ENCODE measurements at places on chromosomes 2 and 18. TPM values are rescaled to one million over a fixed set of nuclear protein-coding genes. Genes with fewer than 3 reads are reported as not detected.

Gene MC4R
- total RNA-seq: not detected

Gene COLEC12
- 57.3 TPM for total RNA-seq

Gene HTR2B
- 0.98 TPM for total RNA-seq

Gene DSG1
- total RNA-seq: not detected

Gene EMILIN2
- total RNA-seq: 45.1 TPM

DNA sequence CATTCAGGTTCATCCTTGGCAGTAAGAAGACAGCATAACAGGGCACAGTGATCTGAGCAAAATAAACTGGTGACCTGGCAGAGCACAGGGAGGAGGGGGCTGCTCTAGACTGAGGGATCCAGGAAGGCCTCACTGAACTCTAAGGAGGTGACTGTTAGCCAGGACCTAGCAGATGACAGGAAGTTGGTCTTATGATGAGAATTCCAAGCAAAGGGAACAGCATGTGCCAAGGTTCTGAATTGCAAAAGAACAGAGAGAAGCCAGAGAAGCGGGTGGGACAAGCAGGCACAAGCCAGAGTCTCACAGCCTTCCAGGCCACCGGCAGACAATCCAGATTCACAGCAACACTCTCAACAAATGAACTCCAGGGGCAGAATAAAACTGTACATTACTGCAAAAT lies 152.7 kb upstream of the PTPRM start:
- no peak overlapping the region for H3K4me3 ChIP-seq
- no peaks in the 10 kb centered on the region for H3K4me1 ChIP-seq
- H3K27ac ChIP-seq: peak overlapping the region; percentile 65
- no peak for DNase-seq
- no peaks in the 10 kb centered on the region for H3K27me3 ChIP-seq

- no peak for DNase-seq
- H3K4me3 ChIP-seq: peak overlapping the region; percentile 81
- no peaks in the 10 kb centered on the region for H3K4me1 ChIP-seq
- H3K27me3 ChIP-seq: no peaks in the 10 kb centered on the region
- H3K36me3 ChIP-seq: no peaks in the 10 kb centered on the region
- peak overlapping the region; percentile 75 for H3K27ac ChIP-seq
These were observed 1.0 kb downstream of the CXCR4 start for GRCh38 chr2:136116813-136117390.

GRCh38 chr2:140994856-140995255 lies 1136.0 kb downstream of the LRP1B start:
- no peak overlapping the region for H3K27ac ChIP-seq
- no peaks in the 10 kb centered on the region for H3K27me3 ChIP-seq
- DNase-seq: no peak
- no peaks in the 10 kb centered on the region for H3K4me1 ChIP-seq
- no peak overlapping the region for H3K4me3 ChIP-seq
- no peaks in the 10 kb centered on the region for H3K36me3 ChIP-seq

DNA sequence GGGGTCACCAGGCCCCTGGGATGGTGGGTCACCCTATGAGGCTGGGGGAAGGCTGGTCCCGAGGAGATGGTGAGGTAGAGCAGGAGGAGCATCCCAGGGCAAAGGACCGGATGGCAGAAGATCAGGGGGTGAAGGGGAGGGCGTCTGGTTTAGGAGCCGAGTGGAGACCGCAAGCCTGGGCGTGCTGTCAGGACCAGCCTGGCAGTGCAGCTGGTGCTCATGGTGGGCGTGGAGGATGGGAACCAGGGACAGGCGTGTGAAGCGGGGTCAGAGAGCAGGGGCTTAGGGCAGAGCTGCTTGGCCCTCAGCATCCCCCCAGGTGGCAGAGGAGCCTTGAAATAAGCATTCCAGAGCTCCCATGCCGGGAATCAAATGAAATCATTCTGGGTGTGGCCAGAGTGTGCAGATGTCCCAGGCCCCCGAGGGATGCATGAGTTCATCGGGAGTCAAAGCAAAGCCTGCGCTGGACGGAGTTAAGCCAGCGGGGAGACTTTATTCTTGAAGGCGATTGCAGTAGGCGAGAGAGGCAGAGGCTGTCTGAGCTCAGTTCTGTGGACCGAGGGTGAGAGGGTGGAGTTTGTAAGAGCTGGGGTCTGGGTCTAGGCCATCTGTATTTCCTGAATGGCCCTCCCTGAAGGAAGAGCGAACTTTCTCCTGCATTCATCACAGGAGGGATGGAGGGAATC lies 33.1 kb upstream of the MBP start:
- no peaks in the 10 kb centered on the region for H3K36me3 ChIP-seq
- peak overlapping the region; percentile 65 for H3K27ac ChIP-seq
- DNase-seq: no peak

- no peak overlapping the region for H3K4me3 ChIP-seq
- no peaks in the 10 kb centered on the region for H3K36me3 ChIP-seq
- no peak for DNase-seq
- no peaks in the 10 kb centered on the region for H3K27me3 ChIP-seq
- H3K27ac ChIP-seq: peak overlapping the region; percentile 69
These were observed 144.1 kb downstream of the FHOD3 start for GRCh38 chr18:36441426-36442240.

DNA sequence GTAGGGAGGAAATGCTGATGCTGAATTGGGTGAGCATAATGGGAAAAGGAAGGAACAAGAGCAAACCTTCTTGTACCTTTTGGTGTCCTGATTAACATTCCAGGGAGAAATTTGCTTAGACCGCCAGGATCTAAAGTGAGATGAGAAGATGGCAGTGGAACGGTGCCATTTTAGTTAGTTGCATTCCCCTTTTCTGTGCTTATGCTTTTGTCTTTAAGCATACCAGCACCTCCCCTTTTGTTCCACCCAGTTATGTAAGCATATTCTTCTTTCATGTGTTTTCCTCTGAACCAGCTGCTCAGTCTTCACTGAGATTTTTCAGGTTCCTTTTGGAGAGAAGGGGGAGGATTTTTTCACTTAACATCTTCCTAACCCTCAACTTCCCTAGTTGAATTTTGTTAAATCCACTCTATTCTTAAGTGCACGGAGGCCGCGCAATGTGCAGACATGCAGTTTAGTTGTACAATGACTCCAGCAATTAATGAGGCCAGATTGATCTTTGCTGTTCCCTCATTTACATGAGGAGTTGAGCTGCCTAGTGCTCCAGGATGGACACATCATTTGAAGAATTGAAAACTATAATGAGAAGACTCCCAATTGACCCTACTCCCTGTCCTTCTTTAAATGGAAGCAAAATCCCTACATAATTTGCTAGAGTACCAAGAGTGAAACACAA lies 73.9 kb downstream of the MAP4K4 start:
- no peak overlapping the region for H3K4me3 ChIP-seq
- no peak for DNase-seq
- no peaks in the 10 kb centered on the region for H3K27me3 ChIP-seq
- H3K4me1 ChIP-seq: no peaks in the 10 kb centered on the region
- no peaks in the 10 kb centered on the region for H3K36me3 ChIP-seq

- no peaks in the 10 kb centered on the region for H3K27me3 ChIP-seq
- DNase-seq: no peak
- no peaks in the 10 kb centered on the region for H3K36me3 ChIP-seq
- H3K27ac ChIP-seq: no peak overlapping the region
- H3K4me1 ChIP-seq: no peaks in the 10 kb centered on the region
- no peak overlapping the region for H3K4me3 ChIP-seq
These were observed 127.4 kb downstream of the CCDC102B start for GRCh38 chr18:68925268-68925667.

GRCh38 chr2:55934337-55934736 lies 10.8 kb upstream of the EFEMP1 start:
- no peak for DNase-seq
- no peaks in the 10 kb centered on the region for H3K36me3 ChIP-seq
- H3K4me1 ChIP-seq: no peaks in the 10 kb centered on the region
- no peak overlapping the region for H3K4me3 ChIP-seq
- no peak overlapping the region for H3K27ac ChIP-seq

- H3K27me3 ChIP-seq: no peaks in the 10 kb centered on the region
- no peaks in the 10 kb centered on the region for H3K4me1 ChIP-seq
- H3K4me3 ChIP-seq: peak overlapping the region; percentile 84
- peak overlapping the region; percentile 98 for H3K27ac ChIP-seq
- no peaks in the 10 kb centered on the region for H3K36me3 ChIP-seq
- DNase-seq: no peak
These were observed 312 bp downstream of the NR4A2 start for GRCh38 chr2:156332284-156332533.

DNA sequence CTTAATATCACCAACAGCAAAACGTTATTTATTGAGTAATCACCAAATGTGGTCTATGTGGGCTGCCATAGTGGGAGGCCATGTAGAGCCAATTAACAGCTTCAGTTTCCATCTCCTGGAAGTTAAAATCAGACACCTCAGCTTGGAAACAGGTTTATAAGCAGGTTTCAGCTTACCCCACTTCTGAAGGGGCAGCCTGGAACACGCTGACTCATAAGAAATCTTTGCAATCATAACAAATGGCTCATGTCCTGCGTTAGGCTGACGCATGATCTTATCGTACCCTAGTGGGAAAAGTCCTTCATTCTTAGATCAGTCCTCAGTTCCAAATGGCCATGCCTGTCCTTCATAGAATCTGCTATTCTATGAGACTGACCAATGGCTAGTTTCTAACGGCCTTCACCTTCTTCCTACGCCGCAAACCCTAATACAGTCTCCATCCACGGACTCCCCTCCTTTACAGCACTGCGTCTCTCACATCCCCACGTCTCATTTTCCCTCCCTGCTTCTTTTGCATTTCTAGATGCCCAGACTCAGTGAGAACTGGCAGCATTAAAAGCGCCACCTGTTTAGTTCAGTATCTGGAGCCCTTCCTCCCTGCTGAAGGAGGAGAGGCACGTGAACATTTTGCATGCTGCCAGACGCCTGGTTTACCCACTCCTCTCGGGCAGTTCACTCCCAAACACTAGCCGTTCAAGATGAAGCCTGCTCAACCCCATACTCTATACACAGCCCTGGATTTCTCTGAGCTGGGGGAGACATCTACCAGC lies 24.2 kb upstream of the BZW1 start:
- no peak overlapping the region for H3K4me3 ChIP-seq
- no peaks in the 10 kb centered on the region for H3K36me3 ChIP-seq
- DNase-seq: no peak
- H3K4me1 ChIP-seq: no peaks in the 10 kb centered on the region
- H3K27ac ChIP-seq: no peak overlapping the region

DNA sequence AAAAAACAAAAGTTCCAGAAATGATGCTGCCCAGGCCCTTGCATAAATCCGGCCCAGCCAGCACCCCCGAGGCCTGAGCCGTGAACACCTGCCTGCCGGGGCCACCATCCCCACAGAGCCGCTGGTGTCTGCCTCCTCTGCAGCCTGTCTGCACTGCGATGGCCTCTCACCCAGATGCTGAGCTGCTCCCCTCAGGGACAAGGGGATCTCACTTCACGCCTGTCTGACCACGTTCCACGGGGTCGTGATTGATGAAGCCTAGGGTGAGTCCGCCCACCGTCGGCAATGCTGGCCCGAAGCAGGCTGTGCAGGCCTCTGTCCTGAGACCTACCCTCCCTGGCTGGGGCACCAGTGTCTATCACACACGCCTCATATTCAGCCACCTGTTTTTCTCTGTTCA lies 444.2 kb downstream of the EIPR1 start:
- H3K36me3 ChIP-seq: no peaks in the 10 kb centered on the region
- H3K4me3 ChIP-seq: no peak overlapping the region
- no peak for DNase-seq

- H3K36me3 ChIP-seq: no peaks in the 10 kb centered on the region
- H3K4me3 ChIP-seq: no peak overlapping the region
- H3K27ac ChIP-seq: no peak overlapping the region
- no peaks in the 10 kb centered on the region for H3K4me1 ChIP-seq
These were observed 74.3 kb downstream of the BIN1 start for GRCh38 chr2:127032621-127033020.

DNA sequence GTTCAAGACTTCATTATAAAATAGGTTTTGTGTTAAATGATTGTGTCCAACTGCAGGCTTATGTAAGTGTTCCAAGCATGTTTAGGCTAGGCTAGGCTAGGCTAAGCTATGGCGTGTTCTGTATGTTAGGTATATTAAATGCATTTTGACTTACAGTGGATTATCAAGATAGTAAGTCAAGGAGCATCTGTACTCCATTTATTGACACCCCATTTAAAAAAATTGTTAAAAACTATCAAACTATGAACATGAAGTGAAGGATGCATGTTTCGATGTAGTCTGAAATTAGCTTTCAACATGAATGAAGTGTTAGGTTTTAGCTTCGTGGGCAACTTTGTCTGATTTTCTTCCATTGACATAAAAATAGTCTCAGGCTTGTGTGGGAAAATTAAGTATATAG lies 290.5 kb downstream of the PARD3B start:
- H3K4me3 ChIP-seq: no peak overlapping the region
- no peaks in the 10 kb centered on the region for H3K36me3 ChIP-seq
- no peak overlapping the region for H3K27ac ChIP-seq
- H3K4me1 ChIP-seq: no peaks in the 10 kb centered on the region
- no peak for DNase-seq

GRCh38 chr2:44895061-44895460 lies 46.4 kb upstream of the SIX3 start:
- H3K27ac ChIP-seq: no peak overlapping the region
- DNase-seq: no peak
- no peaks in the 10 kb centered on the region for H3K36me3 ChIP-seq
- H3K4me1 ChIP-seq: no peaks in the 10 kb centered on the region
- no peak overlapping the region for H3K4me3 ChIP-seq

DNA sequence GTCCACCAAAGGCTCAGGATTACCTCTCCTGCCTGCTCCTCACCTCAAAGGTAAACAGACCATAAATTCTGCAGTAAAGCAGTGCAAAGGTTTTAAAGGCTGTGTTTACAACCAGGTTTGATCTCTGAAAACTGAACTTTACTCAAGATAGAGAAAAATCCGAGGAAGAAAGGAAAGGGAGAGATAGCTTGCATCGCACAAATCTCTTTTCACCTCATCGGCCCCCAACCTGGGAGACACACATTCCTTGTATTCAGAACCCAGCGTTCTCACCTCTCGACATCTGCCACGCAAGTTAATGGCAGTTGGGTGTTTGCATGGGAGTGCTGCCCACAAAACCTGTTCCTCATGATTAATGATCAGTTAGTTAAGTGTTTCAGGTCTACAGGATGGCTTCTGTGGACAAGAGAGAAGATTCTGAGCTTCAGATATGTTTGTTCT lies 72.6 kb downstream of the GATA6 start:
- no peak overlapping the region for H3K4me3 ChIP-seq
- H3K36me3 ChIP-seq: no peaks in the 10 kb centered on the region
- H3K27me3 ChIP-seq: no peaks in the 10 kb centered on the region
- DNase-seq: no peak

- no peak overlapping the region for H3K4me3 ChIP-seq
- no peak overlapping the region for H3K27ac ChIP-seq
- no peaks in the 10 kb centered on the region for H3K4me1 ChIP-seq
- no peak for DNase-seq
- no peaks in the 10 kb centered on the region for H3K36me3 ChIP-seq
These were observed 167.6 kb downstream of the FAM210A start for GRCh38 chr18:13558790-13559189.

Data from breast epithelium (tissue), 4 donors.